ENCODE measurements at places on chromosomes 16 and 17.

DNA sequence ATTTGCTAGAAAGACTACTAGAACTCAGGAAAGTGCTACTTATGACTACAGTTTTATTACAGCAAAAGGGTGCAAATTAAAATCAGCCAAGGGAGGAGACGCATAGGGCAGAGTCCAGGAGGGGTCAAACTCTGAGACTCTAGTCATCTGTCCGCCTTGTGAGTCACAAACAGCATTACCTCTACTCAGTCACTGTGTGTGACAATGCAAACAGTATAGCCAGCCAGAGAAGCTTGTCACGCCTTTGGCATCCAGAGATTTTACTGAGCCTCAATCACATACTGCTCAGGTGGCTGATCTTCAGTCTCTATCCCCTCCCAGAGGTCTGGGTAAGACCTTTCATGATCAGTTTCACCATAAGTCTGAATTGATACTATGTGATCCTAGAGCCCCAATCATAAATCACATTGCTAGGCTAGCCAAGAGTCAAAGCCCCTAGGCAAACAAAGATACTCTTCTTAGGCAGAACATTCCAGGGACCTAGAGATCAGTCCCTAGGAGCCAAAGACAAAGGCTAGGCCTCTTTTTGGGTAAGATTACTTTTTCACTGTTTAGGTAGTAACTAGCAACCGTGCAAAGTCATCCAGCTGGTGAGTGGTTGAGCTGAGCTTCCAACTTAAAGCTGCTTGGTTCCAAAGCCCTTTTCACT, 48.8 kb upstream of the CLEC19A start:
- DNase-seq, result no peak

DNA sequence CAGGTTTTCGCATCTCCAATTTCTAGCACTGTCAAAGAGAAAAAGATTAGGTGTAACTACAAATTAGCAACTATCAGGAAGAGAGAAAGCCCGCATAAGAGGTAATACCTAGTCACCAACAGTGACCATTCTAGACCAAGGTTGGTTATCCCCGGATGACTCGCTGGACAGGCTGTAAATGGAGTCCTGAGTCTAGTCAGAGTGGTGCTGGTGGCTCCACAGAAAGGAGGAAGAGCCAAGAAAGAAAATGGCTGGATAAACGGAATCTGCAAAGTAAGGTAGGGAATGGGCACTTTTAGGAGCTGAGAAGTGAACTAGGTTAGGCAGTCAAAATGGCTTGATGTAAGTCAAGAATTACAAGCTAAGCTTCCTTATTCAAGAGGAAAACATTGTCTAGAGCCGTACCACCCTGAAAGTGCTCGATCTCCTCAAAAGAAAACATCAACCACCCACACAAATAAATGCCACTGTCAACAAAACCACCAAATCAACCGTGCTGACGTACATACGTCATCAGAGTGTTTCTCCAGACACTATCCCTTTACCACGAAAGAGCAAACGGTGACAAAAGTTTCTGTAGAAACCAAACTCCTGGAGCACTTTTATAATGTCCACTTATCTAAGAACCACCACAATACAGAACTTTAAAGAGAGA, 2.2 kb downstream of the GSPT1 start:
- no peak for DNase-seq

DNA sequence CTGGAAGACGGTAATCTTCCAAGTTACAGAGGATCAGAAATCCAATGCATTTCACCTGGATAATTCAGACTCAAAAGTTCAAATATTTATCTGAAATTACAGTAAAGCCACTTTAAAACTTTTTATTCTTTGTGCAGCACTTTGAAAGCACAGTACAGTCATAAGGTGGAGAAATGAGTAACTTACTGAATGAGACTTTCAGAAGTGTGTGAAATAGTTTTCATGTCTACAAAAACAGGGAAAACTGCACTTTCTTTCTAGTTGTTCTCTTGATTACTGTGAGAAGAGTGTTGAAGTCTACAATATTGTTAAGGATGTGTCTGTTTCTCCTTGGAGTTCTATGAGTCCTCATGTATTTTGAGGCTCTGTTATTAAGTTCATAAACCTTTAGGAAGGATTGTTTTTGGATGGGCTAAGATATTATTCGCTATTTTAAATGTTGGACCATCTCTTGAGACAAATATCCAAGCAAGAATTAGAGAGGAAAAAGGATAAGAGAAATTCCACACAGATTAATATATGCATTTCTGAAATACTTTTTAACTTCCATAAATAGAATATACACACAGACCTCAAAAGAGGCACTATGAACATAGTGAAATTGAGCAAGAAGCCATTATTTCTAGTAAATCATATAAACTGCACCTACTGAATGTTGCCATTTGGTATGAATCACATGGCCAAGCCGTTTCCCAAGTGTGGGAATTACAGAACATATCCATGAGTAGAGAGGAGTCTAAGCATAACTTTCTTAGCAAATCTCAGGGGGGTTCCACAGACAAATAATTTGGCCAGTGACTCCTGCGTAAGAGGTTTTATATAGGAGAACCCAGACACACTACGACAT, 83.6 kb upstream of the PLEKHM1 start:
- peak; percentile 65 for DNase-seq

GRCh38 chr16:4333308-4333638, 17.4 kb downstream of the GLIS2 start:
- no peak for DNase-seq

DNA sequence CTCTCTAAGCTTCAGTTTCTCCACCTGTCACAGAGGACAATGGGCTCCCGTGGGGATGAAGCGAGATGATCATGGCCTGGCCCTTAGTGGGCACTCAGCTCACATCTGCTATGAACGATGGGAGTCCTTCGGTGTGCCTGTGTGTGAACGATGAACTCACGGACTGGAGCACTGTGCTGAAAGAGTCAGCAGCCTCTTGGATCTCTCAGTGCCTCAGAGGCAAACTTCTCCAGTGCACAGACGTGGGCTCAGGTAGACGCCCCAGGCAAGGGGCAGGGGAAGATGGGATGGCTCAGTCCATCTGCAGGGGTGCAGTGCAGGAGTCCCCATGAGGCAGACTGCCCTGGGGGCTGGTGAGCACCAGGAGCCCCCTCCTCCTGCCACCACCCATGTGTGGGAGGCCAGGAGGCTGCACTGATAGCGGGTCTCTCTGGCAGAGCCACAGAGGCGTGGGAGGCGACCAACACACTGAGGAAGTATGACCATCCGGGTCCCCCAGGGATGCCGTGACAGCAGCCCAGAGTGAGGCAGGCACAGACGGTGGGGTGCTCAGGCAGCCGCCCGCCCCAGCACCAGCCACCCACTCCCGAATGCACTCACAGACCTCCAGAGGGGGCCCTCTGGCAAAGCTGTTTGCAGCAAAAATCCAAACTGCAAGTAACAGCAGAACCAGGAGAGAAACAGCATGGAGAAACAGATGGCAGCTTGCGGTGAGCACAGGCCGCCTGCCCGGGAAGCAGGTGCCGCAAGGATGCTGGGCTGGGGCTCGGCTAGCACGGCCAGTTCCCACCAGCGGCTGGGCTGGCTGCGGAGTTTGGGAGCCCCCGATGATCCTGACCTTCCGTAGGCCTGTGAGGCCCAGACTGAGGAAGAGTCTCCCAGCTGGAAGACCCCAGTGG, 82.7 kb downstream of the RPH3AL start:
- DNase-seq, result no peak

All from GM04503 (cell line).